Testis (tissue), 5 donors: ENCODE measurements at places on chromosomes 13 and 19. TPM values are rescaled to one million over a fixed set of nuclear protein-coding genes. Genes with fewer than 3 reads are reported as not detected.

DNA sequence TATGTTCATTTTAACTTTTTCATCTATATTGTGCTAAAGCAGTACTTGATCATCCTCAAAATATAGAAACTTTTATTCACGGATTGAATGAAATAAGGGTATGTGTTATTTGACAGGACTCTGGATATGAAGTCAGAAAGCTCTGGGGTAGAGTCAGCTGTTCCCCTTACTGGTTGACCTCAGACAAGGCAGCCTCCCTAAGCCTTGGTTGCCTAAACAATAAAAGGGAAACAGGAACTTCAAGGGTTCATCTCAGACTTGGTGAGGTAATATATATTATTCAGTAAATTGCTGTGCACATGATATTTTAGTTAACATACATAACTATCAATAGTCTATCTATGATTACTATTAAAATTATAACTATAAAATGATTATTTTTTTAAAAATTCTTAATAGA is 13.6 kb downstream of the POLR1D start:
- no peak overlapping the region for H3K4me3 ChIP-seq
- H3K27ac ChIP-seq: no peak overlapping the region
- no peaks in the 10 kb centered on the region for H3K27me3 ChIP-seq
- DNase-seq: no peak
- H3K36me3 ChIP-seq: no peaks in the 10 kb centered on the region
- H3K4me1 ChIP-seq: peaks cover 8% of the 10 kb centered on the region

GRCh38 chr13:47237571-47237970 is 340.7 kb upstream of the HTR2A start:
- no peak overlapping the region for H3K4me3 ChIP-seq
- H3K27me3 ChIP-seq: no peaks in the 10 kb centered on the region
- no peak overlapping the region for H3K27ac ChIP-seq
- H3K4me1 ChIP-seq: no peaks in the 10 kb centered on the region
- no peaks in the 10 kb centered on the region for H3K36me3 ChIP-seq
- DNase-seq: no peak

- no peaks in the 10 kb centered on the region for H3K36me3 ChIP-seq
- peak overlapping the region; percentile 93 for H3K27ac ChIP-seq
- H3K4me3 ChIP-seq: peak overlapping the region; percentile 76
- H3K27me3 ChIP-seq: no peaks in the 10 kb centered on the region
- peak; percentile 42 for DNase-seq
Observed at GRCh38 chr13:51453959-51454703, 1.3 kb upstream of the INTS6 start.

DNA sequence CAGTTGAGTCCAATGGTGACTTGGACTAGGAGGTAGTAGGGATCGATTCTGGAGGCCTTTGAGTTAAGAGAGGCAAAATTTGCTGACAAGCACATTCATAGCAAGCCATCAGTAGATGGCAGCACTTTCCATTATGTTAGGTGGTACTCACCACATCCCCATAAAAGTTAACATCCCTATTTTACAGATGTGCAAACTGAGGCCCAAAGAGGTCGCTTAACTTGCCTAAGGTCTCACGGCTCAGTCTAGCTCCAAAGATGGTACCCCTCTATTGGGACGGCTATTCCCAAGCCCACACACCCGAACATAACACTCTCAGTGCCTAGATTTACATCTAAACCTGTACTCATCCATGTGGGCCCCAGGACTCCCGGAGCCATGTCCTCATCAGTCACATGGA is 21.5 kb upstream of the FOSB start:
- no peaks in the 10 kb centered on the region for H3K27me3 ChIP-seq
- no peak for DNase-seq
- peaks cover 12% of the 10 kb centered on the region for H3K4me1 ChIP-seq

DNA sequence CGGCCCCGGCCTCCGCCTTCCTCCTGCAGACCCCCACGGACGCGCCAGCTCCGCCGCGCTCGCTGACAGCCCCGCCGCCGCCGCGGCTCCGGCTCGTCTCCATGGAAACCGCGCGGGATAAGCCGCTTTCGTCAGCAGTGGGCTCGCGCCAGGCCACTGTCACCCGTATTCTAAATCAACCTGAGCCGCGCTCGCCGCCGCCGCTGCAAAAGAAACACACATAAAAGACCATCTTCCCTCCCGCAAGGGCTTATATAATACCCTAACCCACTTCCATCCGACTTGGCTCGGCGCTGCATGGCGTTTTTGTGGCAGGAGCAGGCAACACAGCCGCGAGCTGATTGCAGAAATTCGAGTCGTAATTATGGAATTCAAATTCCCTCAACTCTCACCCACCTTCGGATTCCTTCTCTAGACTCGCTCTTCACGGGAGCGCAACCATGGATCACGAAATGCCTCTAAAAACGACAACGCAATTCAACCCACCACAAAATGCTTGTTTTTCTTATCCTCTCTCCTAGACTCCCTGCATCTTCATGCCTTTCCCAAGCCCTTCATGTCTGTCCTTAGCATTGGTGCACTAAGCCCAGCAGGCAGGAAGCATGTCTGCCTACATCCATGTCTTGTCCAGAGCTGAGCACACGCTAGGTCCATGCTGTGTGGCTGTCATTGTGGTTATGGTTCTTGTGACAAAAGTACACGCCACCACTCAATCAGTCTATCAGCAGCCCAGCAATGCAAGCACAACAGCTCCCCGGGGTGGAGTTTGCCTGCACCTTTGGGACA is at the start of gene AMER2:
TSS of gene AMER2 (minus strand) at position 772 of the 786 bp plus-strand sequence. CDS start at position 103, 669 bp downstream.
- no peaks in the 10 kb centered on the region for H3K27me3 ChIP-seq
- H3K27ac ChIP-seq: no peak within 1 kb of the TSS
- peak within 1 kb of the TSS; percentile 39 for H3K4me3 ChIP-seq
- DNase-seq: peak; percentile 72
- H3K4me1 ChIP-seq: peaks cover 5% of the 10 kb centered on the region

Gene ZNF296
- total RNA-seq: 6.7 TPM

DNA sequence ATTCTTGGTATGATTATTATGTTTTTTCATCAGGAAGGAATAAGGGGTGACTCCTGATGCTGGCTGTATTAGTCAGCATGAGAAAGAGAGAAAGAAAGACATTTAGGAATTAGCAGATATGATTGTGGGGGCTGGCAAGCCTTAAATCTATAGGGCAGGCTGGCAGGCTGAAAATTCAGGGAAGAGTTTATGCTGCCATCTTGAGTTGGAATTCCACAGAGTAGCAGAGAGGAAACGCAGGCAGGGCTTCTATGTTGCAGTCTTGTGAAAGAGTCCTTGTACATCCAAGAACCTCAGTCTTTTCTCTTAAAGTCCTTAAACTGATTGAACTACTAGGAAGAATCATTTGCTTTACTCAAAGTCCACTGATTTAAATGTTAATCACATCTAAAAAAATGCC is 262.7 kb upstream of the SLC10A2 start:
- H3K27ac ChIP-seq: no peak overlapping the region
- H3K4me3 ChIP-seq: no peak overlapping the region
- no peak for DNase-seq
- no peaks in the 10 kb centered on the region for H3K27me3 ChIP-seq
- H3K36me3 ChIP-seq: no peaks in the 10 kb centered on the region

Gene GZMM
- 1.4 TPM for total RNA-seq

- peak within 1 kb of the TSS; percentile 70 for H3K4me3 ChIP-seq
- H3K27ac ChIP-seq: no peak within 1 kb of the TSS
- H3K27me3 ChIP-seq: no peaks in the 10 kb centered on the region
- peaks cover 18% of the 10 kb centered on the region for H3K4me1 ChIP-seq
- peak; percentile 99 for DNase-seq
- H3K36me3 ChIP-seq: no peaks in the 10 kb centered on the region
Observed at GRCh38 chr19:11558881-11559828, at the start of gene ELOF1. ELOF1 (minus strand) TSS chr19:11559230; CDS start chr19:11554347, 4,883 bp downstream.

Gene CHAF1A
- total RNA-seq: 37.7 TPM

DNA sequence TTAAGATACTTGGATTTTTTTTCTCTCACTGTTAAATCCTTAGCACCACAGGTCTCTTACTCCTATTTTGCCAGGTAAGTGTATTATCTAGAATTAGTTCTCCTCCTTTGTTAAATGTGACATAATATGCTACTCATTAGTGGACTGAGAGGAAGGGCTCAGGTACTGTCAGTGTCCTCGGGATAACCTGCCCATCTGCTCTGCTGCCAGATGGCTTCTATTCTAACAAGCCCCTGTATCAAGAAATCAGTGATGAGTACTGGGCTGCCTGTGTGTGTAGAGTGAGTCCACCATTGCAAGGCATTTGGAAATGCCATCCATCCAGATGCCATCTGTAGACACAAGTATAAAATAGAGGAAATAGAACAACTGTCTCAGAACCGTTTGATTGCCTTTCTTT is 209.6 kb downstream of the ATP8A2 start:
- H3K4me1 ChIP-seq: no peaks in the 10 kb centered on the region
- DNase-seq: no peak
- H3K27ac ChIP-seq: no peak overlapping the region
- H3K36me3 ChIP-seq: no peaks in the 10 kb centered on the region
- no peaks in the 10 kb centered on the region for H3K27me3 ChIP-seq

Gene NPAS1
- total RNA-seq: 2.5 TPM
